Mesenteric fat pad (tissue), 1 donor: ENCODE measurements at places on chromosomes 6 and 20.

GRCh38 chr6:40931931-40932330 lies 107.1 kb downstream of the UNC5CL start:
- no peak for DNase-seq

DNA sequence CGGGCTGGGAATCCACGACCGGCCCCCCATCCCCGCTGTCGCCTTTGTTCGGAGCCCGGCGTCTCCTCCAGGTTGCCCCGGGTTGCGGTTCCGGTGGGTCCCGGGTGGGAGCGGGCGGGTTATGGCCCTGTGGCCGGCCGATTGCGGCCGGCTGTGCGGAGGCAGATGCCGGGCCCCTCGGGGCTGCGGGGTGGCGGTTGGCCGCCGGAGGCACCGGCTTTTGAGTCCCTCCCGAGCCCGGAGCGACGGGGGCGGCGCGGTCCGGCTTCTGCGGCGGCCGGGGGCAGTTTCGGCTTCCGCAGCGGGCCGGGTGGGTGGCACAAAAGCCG lies 431 bp downstream of the LOC128125822 start:
- DNase-seq: no peak

DNA sequence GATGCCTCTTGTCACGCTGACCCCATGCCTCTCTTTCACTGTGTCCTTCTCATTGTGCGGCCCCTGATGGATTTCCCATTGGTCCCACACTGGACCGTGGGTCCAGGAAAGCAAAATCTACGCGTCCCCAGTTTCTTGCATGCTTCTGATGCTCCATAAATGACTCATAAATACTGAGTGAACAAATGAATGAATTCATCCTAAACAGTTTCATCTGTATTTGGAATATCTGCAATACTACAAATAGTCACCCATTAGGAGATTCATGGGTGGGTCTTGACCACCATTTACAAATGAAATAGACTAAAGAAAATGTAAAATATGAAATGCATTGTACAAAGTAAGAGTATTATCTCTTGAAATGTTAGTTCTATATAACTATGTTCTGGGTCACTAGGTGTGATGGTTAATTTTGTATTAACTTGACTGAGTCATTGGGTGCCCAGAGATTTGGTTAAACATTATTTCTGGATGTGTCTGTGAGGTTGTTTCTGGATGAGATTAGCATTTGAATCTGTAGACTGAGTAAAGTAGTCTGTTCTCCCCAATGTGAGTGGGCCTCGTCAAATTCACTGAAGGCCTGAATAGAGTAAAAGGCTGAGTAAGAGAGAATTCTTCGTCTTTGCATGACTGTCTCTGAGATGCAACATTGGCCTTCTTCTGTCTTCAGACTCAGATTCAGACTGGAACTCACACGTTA lies 448.7 kb downstream of the PREX1 start:
- DNase-seq: peak; percentile 12

DNA sequence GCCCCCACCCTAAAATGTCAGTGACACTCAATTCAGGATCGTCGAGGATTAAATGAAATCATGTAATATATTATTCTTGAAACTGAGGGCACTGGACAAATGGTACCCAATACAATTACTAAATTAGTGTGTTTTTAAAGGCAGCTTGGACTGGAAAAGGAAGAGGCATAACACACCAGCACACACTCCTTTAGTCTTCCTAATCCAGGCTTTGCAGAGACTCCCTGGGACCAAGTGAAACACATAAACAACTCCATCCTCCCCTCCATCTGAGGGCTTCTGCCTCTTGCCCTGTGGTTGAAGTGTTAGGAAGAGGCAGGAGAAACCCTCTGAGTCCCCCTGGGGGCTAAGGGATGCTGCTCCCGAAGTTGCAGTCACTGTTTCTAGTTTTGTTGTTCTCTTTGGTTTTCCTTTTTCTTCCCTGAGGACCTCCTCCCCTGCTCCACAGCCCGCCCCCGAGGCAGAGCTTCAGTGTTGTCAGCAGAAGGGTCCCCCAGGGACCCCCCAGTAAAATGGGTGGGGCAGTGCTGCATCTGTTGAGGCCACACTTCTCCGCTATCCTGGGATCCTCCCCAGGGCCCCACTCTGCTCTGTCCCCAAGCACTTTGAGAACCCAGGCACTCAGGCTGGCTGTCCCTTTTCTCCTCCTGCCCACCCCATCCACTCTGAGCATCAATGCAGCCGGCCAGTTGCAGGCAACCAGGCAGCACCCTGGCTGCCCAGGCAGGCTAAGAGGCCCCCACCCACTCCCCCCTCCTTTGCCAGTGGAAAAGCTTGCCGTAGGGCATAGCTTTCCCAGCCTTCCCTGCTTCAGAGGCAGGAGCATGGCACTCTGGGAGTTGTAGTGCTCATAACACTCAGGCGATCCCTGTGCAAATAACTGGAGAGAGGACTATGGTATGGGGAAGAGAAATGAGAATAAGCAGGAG lies 5.9 kb downstream of the TMEM63B start:
- no peak for DNase-seq

DNA sequence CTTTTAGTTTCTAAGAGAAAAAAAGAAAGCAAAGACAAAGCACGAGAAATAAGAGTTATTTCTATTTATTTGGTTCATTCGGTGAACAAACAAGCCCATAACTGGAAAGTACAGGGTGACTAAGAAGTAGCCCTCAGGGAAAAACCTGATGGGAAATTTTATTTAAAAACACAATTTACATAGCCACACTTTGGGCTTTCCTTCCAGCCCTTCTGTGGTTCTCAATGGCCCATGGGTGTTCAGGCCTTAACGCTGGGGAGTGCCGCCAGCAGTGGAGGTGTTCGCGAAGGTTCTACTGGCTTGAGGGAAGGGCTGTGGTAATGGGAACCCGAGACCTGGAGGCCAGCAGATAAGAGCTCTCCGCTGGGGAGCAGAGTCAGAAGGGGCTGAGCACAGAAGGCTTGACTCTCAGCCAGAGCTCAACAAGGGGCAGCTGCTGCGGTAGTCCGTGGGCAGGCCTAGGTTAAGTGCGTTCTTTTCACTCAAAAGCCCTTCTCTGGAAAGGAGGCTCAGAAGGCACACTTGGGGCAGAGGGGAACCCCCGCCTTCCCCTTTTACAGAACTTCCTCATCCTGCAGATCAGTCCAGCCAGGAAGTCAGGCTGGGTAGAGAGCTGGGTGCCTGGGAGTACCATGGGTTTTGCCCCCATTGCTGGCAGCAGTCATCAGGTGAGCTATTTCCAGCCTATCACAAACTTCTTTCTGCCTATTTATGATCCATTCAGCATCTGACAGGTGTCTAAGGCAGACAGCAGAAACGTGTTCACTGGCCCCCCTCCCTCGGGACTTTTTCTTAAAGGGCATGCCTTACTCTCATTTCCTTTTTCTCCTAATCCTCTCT lies 8.8 kb upstream of the CD83 start:
- DNase-seq: no peak

- DNase-seq: no peak
These were observed 137.5 kb downstream of the EYS start for GRCh38 chr6:65569505-65569904.

DNA sequence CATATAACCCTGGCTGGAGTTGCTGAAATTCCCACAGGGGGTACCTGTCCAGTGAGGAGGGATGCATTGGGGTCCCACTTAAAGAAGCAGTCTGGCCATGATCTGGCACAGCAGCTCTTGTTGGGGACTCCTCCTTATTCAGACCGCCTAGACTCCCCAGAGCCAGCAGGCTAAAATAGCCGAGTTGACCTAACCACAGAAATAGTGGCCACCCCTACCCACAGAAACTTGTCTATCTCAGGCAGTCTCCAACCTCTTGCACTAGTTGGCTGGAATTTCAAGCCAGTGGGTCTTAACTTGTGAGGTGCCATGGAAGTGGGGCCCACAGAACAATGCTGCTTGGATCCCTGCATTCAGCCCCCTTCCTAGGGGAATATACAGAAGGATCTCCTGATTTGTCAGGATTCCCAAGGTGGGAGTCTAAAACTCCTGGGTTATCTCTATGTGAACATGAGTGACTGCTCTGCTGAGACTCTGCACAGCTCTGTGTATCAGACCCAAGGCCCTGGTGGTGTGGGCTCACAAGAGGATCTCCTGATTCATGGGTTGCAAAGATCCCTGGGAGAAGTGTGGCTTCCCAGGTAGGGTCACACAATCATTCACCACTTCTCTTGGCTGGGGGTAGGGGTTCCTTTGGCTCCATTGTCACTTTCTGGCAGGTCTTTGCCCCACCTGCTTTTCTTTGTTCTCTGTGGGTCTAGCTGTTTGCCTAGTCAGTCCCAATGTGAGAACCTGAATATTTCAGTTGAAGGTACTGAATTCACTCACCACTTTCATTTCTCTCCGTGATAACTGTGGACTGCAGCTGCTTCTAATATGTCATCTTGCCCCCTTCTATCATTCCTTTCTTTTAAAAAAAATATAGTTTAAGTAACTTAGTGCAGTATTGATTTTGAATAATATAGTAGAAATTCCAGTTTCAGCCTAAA lies 65.5 kb upstream of the CLVS2 start:
- DNase-seq: no peak

DNA sequence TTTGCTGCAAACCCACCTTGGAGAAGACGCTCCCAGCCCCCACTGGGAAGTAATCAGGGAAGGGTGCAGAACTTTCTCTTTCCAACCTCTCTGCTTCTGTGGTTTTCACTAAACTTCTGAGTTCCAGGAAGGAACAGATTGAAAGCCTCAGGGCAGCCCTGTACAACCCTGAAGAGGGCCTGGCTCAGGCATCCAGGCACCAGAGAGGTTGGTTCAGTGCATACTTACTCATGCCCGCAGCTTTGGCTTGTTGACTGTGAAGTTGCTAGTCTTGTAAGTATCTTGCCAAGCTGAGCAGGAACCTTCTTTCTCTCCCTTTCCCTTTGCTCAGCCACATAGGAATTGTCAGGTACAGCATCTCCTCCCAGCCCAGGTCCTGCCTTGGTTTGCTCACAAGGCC lies 272.2 kb upstream of the FOXQ1 start:
- no peak for DNase-seq

DNA sequence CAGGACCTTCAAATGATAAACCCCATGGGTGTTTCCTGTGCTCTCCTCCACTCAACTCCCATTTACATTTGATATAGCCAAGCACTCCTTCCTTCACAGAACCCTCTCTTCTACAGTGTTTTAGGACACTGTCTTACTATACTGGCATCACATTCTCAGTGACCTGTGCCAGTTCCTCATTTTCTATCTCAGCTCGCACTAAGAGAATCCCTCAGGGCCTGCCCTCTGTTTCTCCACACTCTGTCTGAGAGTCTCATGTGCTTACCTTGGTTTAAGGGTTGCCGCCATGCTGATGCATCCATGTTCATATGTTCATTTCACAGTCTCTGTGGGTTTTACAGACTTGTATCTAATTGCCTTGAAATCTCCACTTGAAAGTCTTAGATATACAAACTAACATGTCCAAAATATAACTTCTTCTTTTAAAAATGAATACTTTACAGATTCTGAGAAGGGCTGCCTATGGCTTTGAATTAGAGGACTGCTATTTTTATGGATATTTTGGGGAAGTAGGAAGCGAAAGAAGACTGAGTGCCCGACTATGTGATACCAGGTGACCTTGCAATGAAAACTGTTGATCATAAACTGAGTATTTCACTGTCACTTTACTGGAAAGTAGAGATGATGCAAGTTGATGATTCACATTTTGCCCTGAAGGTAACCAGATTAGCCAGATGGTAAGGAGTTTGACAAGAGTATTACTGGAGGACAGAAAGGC lies 153.1 kb upstream of the SIM1 start:
- DNase-seq: no peak

GRCh38 chr20:49482621-49483017 lies at the start of gene KCNB1:
KCNB1 (minus strand) TSS chr20:49482668; CDS start chr20:49482480, 188 bp downstream.
- DNase-seq: no peak

- DNase-seq: no peak
These were observed 55.7 kb upstream of the SLC23A2 start for GRCh38 chr20:5056801-5057599.

GRCh38 chr20:20561841-20562240 lies 150.6 kb downstream of the RALGAPA2 start:
- no peak for DNase-seq

GRCh38 chr6:15359335-15359862 lies 113.5 kb downstream of the JARID2 start:
- no peak for DNase-seq

DNA sequence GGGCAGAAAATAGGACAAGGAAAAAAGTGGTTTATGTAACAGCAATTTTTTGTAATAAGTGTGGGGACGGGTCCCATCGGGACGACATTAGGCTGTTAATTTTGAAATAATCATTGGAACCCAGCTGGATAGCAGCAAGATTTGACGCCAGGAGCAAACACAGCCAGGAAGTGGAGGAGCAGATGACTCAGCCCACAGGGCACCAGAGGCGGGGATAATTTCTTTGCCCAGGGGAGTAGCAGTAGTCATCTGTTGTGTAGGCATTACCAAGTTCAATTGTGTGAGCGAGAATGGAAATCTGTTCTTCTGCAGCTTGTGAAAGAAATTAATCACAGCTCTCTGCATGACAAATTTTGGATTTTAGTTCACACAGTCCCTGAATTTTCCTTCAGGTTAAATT lies 22.6 kb upstream of the RIN2 start:
- DNase-seq: no peak

DNA sequence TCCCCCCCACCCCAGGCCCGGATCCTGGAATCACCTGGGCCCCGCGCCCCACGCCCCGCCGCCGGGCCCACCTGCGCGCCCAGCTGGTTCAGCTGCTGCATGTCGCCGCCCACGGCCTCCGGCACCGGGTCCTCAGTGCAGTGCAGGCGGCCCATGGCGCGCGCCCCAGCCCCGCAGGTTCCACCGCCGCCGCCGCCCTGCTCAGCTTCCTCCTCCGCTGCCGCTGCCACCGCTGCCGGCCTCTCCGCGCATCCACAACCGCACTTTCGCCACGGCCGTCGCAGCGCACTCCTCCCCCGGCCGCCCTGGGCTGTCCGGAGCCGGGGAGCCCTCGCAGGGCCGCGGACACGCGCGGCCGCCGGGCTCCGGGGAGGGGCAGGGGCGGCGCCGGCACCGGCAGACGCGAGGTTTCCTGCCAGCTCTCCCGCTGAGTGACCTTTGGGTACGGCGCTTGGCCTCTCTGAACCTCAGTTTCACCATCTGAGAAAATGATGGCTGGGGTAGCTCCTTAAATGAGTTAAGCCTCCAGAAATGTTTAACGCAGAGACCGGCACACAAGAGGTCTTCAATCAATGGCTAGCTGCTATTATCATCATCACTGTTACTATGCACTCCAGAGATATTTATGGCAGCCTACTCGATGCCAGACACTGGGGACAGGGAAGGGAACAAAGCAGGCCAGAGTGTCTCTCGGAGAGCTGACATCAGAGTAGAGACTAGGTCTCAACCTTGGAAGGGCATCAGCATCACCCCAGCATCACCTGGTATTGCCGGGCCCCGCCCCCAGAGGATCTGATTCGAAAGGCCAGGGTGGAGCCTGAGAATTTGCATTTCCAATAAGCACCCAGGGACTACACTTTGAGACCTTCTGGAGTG lies at the start of gene COMMD7:
COMMD7 (minus strand) TSS at position 231 of the 876 bp plus-strand sequence; CDS start at position 155, 76 bp downstream.
- no peak for DNase-seq

- no peak for DNase-seq
These were observed 306.6 kb upstream of the ECI2 start for GRCh38 chr6:4441981-4442434.
